Central memory CD8-positive, alpha-beta T cell (primary cell): ENCODE measurements at places on chromosomes 3 and 15.

DNA sequence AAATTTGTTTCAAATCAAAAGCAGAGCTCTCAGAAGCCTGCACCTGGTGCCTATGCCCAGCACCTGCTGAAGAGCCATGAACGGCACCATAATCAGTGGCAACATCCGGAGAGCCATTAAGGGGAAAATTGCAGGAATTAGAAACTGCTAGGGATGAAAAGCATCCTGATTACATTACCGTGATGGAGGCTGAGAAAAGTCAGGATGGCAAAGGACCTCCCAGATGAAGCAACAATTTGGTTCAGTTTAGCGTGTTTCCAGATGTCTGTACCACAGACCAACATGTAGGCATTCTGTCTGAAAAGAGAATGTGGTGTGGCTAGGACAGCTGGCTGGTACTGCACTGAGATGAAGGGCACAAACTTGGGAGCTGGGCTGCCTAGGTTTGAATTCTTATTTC is 106.1 kb downstream of the EOMES start:
- DNase-seq, result no peak

DNA sequence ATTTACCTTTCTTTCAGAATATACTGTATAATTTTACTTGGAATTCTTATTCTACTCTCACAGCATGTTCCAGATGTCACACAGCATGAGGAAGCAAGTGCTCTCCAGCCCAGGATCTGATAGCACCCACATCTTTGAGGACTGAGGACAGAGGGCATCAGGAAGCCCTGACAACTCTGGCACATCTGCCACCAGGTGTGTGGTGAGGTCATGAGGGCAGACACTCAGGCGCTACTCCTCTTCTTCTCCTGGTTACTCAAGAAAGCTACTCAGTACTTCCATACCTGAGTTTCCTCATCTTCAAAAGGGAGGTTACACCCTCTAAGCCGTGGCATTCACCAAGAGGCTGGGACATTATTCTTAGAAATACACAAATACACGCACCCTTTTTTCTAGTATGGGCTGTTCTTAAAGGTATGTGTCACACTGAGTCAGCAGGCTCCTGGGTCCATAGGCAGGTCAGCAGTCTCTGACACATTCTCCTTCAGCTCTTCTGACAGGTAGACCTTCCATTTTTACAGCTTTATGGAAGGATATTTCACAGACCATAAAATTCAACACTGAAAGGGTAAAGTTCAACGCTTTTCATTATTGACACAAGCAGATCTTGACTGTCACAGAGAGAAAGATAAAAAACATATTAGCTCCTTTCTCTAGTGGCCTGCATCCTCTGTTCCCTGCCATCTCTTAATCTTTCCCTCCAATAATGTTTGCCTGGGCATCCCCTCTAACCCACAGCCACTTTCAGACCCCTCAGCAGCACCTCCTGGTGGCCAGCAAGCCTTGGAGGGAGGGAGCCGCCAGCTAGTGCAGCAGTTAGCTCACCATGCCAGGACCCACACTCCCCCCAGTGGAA is 103.2 kb upstream of the TJP1 start:
- no peak for DNase-seq

DNA sequence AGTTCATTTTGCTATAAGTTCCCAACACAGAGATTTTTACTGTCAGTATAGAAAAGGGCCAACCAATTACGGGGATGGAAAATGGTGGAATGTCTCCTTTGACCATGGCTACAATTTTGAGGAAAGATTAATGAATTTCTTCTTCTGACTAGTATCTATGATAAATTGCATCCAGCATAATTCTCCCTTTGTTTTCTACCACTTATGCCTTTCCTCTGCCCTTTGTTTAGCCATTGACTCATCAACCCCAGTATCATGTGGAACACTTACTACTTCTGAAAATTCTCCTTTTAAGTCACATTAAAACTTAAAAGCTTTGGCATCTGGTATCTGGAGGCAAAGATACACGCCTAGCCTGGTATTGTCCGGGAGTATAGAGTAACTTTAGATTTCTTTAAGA is 92.9 kb upstream of the CADPS start:
- no peak for DNase-seq

GRCh38 chr3:71092665-71093064 is 490.9 kb downstream of the FOXP1 start:
- DNase-seq, result no peak

GRCh38 chr3:66603151-66603611 is 102.4 kb upstream of the LRIG1 start:
- no peak for DNase-seq
